ENCODE measurements at places on chromosomes 4 and X. TPM values are rescaled to one million over a fixed set of nuclear protein-coding genes. Genes with fewer than 3 reads are reported as not detected.

DNA sequence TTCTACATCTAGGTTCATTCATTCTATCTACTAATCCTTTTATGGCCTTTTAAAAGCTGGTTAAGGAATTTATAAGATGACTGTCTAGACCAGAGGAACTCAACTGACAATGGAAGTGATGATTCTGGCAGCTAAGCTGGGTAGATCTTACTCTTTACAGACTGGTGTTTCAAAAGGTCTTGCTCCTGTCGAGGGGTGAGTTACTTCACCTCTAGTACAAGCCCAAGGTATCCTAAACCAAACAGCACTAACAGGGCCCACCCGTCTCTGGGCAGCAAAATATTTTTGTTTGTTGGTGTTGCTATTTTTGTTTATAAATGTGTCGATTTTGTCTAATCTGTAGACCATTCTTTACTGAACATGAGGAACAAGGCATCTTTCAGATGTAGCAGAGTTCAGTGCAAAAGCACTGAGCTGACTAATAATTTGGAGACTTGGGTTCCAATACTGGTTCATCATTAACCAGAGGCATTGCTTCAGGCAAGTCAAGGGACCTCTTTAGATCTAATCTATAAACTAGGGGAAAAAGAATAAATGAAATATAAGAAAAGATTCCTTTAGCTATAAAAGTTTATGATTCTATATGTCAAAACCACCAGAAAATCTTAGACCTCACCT, 90.3 kb upstream of the FRG1 start:
- no peak for DNase-seq

- no peak for DNase-seq
Measured at GRCh38 chr4:583820-584219, 7.7 kb upstream of the TMEM271 start.

- DNase-seq = no peak
Measured at GRCh38 chr4:165191814-165192499, 15.4 kb upstream of the KLHL2 start.

DNA sequence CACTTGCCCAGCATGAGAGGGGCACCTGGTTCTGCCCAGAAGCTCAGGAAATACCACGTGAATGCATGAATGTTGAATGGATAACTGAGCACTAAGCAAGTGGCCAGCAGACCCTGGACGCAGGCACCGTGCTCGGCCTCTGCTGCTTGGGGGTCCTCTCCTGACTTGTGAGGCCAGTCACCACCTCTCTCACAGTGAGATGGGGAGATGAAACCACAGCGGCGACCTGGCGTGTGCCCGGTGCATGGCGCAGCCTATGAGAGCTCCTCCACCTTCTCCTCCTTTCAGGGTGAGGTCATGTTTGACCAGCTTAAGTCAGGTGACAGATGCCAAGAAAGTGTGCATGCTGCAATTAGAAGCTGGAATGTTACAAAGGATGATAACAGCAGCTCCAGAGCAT, 75.5 kb downstream of the HMX1 start:
- DNase-seq = no peak

DNA sequence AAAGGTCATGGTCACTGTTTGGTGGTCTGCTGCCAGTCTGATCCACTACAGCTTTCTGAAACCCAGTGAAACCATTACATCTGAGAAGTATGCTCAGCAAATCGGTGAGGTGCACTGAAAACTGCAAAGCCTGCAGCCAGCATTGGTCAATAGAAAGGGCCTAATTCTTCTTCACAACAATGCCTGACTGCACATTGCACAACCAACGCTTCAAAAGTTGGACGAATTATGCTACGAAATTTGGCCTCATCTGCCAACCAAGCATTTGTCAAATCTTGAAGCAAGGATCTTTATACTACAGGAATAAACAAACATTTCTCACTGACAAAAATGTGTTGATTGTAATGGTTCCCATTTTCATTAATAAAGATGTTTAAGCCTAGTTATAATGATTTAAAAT, 90.4 kb downstream of the EIF4E start:
- no peak for DNase-seq

Gene SERTM2
- total RNA-seq = not detected

Gene GABRE
- 14.7 TPM for total RNA-seq

Gene SPATA18
- 3.1 TPM for total RNA-seq

Gene VSIG4
- total RNA-seq = 182 TPM

Data from left cardiac atrium (tissue), 4 donors.